ENCODE measurements at places on chromosomes 5 and 9.
A peak's percentile ranks its signal among the peaks of the same experiment; 100 is the strongest.

DNA sequence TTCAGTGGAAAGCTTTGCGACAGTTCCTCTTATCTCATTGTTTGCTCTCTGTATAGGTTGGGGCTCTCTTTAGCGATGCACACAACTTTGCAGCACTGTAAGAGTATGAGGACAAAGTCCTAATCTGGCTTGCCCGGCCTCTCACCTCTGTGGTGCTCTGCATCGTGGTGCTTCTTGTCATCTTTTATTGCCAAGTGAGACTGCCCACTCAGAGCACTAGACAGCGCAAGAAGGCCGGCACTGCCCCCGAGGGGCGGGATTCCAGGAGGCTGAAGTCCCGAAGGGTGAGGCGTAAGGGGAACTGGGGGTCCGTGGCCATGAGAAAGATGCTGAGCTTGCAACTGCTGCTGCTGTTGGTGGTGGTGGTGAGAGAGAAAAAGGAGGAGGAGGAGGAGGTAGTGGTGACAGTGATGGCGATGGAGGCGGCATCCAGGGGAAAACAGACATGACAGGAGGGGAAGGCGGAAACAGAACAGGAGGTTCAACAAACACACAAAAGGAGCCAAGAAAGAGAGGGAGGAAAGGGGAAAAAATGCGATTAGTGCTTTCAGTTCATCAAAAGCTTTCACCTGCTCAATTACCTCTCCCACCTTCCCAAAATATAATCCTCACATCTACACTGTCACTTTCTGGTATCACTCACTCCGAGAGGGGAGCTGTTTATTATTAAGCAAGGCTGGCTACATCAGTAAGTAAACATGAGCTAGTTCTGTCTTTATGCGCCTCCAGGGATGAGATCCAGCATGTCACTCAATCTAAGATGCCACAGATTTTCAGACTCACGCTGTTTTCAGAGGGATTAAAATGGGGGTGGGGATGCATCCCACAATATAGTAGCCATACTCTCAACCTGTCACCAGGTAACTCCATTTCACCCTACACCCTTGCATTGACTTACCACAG, 55.1 kb downstream of the TLE1 start:
- no peak for DNase-seq

- DNase-seq = no peak
Observed at GRCh38 chr5:61440086-61440485, 108.0 kb downstream of the ZSWIM6 start.

DNA sequence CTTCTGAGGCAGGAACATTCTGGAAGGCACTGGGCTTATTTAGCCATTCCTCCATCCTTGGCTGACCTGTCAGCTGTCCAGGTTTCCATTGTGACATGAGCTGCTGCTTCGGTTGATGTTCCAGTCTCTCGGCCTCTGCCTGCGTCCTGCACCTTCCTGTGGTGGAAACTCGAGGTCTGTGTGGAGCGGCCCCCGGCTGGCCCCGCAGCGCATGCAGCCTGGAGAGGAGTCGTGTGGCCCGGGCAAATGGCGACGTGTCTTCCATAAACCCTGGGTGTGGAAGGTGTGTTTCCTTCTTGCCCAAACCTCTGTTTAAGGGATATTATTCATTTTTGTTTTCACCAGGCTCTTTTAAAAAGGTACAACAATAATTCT, 36.5 kb upstream of the SLC9A3 start:
- no peak for DNase-seq

DNA sequence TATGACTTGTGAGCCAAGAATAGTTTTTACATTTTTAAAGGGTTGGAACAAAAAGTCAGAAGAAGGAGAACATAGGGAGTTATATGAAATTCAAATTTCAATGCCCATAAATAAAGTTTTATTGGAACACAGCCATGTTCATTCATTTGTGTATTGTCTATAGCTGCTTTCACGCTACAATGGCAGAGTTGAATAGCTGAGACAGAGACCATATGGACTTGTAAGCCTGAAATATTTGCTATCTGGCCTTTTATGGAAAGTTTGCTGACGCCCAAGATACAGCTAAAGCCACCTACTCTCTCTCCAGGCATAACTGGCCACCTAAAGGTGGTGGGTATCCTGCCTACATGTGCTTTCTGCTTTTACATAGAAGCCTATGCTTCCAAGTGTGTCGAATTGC, 10.9 kb downstream of the DAB2IP start:
- no peak for DNase-seq

GRCh38 chr9:96874947-96875460, 20.7 kb upstream of the ZNF782 start:
- DNase-seq = peak; percentile 73

DNA sequence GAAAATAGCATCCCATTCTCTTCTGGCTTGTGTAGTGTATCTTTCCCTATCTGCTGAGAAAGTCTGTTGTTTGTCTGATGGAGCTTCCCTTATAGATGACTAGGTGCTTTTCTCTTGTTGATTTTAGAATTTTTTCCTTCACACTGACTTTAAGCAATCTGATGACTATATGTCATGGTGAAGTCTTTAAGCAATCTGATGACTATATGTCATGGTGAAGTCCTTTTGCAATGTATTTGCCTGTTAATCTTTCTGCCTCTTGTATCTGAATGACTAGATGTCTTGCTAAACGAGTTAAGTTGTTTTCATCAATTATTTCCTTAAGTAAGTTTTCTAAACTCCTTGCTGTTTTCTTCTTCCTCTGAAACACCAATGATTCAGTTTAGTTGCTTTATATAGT, 80.5 kb downstream of the RNF130 start:
- DNase-seq = no peak

- DNase-seq = no peak
Observed at GRCh38 chr5:167819406-167819805, 472.0 kb upstream of the WWC1 start.

- DNase-seq = no peak
Observed at GRCh38 chr9:98378206-98378780, 122.8 kb upstream of the TBC1D2 start.

DNA sequence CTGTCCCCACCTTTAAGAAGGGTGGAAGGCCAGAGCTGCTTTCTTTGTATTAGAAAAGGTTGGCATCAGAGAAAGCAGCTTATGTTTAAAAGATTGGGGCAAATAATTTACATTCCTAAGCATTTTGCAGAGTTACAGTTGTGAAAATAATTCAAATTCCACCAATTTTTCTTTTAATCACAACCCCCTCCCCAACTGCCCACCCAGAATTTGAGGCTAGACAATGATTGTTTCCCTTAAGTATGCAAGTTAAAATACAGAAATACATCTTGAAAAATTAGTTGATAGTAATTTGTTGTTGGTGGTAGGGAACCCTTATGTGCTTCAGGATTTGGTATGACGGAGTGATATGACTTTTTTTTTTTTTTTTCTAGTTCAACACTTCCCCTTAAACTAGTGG, 133.0 kb downstream of the ZSWIM6 start:
- DNase-seq = no peak

GRCh38 chr5:133938039-133938821, 30.2 kb downstream of the C5orf15 start:
- no peak for DNase-seq

GRCh38 chr5:96338091-96338490, 95.0 kb downstream of the PCSK1 start:
- DNase-seq = no peak

- DNase-seq = no peak
Observed at GRCh38 chr9:116049456-116049855, 104.1 kb upstream of the PAPPA start.

- DNase-seq = no peak
Observed at GRCh38 chr5:11608530-11608929, 295.7 kb downstream of the CTNND2 start.

- no peak for DNase-seq
Observed at GRCh38 chr5:4058899-4059298, 463.3 kb downstream of the IRX1 start.

- DNase-seq = no peak
Observed at GRCh38 chr5:147466360-147466980, 43.4 kb downstream of the DPYSL3 start.

- no peak for DNase-seq
Observed at GRCh38 chr9:104855807-104856206, 72.1 kb downstream of the ABCA1 start.

GRCh38 chr5:119397518-119398380, 41.9 kb downstream of the TNFAIP8 start:
- peak; percentile 27 for DNase-seq

DNA sequence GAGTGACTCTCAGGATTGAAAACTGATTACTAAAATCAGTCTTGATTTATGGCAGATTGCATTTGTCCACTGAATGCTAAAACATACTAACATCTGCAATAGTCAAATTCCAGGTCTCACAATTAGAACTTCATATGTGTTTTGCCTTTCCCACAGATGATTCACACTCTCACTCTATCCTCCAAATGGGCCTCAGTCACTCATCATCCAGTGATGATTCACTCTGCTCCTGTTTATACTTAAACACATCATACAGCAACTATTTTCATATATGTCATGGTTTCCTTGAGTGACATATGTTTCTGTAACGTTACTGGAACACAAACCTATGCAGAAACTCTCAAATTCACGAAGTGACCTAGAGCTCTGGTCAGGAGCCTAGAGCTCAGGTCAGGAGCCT, 512.9 kb downstream of the HINT1 start:
- DNase-seq = no peak

GRCh38 chr5:138960145-138960692, 85.1 kb upstream of the LRRTM2 start:
- DNase-seq = no peak

- DNase-seq = no peak
Observed at GRCh38 chr9:106677374-106677773, 185.6 kb upstream of the ZNF462 start.

- DNase-seq = no peak
Observed at GRCh38 chr5:134136221-134136631, 21.7 kb downstream of the TCF7 start.

- no peak for DNase-seq
Observed at GRCh38 chr9:36398745-36399144, 1.3 kb downstream of the RNF38 start.
